ENCODE measurements at places on chromosomes 13 and 19.

- DNase-seq, result no peak
Measured at GRCh38 chr13:43289470-43290255, 266.3 kb downstream of the DNAJC15 start.

GRCh38 chr19:44585371-44586133 lies 27.8 kb upstream of the IGSF23 start:
- no peak for DNase-seq

DNA sequence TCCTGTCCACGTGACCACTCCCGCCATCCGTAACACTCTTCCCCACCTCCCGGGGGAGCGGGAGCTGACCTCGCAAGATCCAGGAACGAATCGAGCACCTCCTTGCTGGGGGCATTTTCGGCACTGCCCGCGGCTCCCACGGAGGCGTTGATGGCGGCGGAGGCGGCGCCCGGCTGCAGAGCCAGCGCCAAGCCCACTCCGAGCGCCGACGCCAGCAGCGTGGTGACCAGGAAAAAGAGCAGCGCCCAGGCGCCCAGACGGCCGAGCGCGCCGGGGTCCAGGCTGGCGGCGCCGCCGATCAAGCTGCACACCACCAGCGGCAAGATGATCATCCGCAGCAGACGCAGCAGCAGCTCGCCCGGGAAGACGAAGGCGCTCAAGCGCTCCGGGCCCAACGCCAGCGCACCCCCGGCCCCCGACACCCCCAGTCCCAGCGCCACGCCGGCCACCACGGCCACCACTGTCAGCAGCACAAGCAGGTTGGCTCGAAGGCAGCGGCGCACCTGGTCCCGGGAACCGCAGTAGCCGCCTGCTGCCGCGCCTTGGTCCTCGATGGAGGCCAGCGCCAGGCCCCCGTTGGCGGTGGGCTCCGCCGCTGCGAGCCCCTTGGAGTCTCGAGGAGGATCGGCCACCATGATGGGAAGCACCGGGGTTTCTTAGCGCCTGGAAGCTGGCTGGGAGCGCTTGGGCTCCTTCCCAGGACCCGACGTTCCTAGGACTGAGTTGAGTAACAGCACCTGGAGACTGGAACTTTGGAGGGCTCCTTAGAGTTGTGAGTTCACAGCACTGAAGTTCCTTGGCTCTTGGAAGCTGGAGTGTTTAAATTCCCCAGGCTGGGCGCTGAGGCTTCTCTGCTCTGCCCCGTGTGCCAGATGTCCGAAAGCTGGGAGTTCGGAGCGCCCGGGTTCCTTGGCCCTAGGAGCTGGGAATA lies 798 bp downstream of the SLC1A5 start:
- DNase-seq, result no peak

GRCh38 chr19:6767081-6767356 lies 216 bp downstream of the SH2D3A start:
- no peak for DNase-seq

GRCh38 chr13:97441368-97441767 lies 7.4 kb downstream of the RAP2A start:
- DNase-seq, result no peak

GRCh38 chr13:39321574-39321973 lies 281.4 kb downstream of the LHFPL6 start:
- peak; percentile 38 for DNase-seq

GRCh38 chr13:88729605-88730004 lies 1058.4 kb downstream of the SLITRK5 start:
- no peak for DNase-seq

All from AG09319 (cell line).